ENCODE measurements at places on chromosomes 3 and 15. TPM values are rescaled to one million over a fixed set of nuclear protein-coding genes. Genes with fewer than 3 reads are reported as not detected.

The LRRK1 gene
- total RNA-seq, result 43.5 TPM

DNA sequence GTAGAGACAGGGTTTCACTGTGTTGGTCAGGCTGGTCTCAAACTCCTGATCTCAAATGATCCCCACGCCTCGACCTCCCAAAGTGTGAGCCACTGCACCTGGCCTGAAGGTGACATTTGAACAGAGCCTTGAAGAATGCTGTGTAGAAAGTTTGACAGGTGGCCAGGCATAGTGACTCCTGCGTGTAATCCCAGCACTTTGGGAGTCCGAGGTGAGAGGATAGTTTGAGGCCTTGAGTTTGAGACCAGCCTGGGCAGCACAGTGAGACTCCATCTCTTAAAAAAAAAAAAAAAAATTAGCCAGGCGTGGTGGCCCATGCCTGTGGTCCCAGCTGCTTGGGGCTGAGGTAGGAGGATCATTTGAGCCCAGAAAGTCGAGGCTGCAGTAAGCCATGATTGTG lies 1.5 kb downstream of the IQGAP1 start:
- no peaks in the 10 kb centered on the region for H3K27me3 ChIP-seq
- peaks cover 61% of the 10 kb centered on the region for H3K4me1 ChIP-seq
- no peak for DNase-seq
- peaks cover 49% of the 10 kb centered on the region for H3K36me3 ChIP-seq
- peak overlapping the region; percentile 93 for H3K4me3 ChIP-seq
- H3K27ac ChIP-seq, result peak overlapping the region; percentile 95

DNA sequence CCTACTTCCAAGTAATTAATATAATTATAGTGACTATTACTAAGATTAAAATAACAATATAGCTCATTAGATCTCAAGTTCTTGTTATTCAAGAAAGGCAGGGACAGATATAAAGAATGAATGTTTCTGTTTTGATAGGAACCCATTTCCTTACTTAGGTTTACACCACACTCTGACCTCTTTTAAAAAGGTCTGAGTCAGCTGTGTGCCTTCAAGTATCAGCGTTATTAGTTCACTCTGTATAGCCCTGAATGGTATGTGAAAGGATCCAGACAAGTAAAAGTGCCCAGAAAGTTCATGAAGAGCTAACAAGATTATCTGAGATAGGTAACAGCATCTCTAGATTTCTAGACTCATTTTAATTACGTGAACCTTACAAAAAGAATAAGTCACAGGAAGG lies 28.9 kb downstream of the PDCD10 start:
- H3K4me1 ChIP-seq, result peaks cover under 1% of the 10 kb centered on the region
- peaks cover 71% of the 10 kb centered on the region for H3K36me3 ChIP-seq
- DNase-seq, result no peak

- peaks cover 57% of the 10 kb centered on the region for H3K27me3 ChIP-seq
- no peak overlapping the region for H3K27ac ChIP-seq
- no peak overlapping the region for H3K4me3 ChIP-seq
- H3K4me1 ChIP-seq, result no peaks in the 10 kb centered on the region
These were observed 8.3 kb upstream of the POLR2M start for GRCh38 chr15:57698243-57698642.

DNA sequence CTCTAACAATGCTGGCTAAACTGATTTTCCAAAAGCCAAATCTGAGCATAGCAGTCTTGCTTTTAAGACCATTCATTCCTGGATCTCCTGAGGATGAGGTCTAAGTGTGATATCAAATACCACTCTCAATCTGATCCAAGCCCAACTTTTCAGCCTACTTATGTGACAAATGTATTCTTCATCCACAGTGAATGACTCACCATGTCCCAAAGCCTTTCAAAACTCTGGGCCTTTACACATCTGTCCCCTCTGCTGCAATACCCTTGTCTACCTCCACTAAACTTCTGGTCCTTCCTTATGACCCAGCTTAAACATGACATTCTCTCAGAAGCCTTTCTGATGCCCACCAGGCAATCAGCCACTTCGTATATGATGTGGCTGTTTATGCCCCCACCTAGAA lies 4.6 kb downstream of the ANAPC13 start:
- H3K27ac ChIP-seq, result no peak overlapping the region
- H3K36me3 ChIP-seq, result peaks cover 70% of the 10 kb centered on the region
- H3K27me3 ChIP-seq, result no peaks in the 10 kb centered on the region
- H3K4me1 ChIP-seq, result peaks cover 24% of the 10 kb centered on the region
- H3K4me3 ChIP-seq, result no peak overlapping the region
- no peak for DNase-seq

GRCh38 chr3:38916706-38917105 lies 100.7 kb upstream of the SCN10A start:
- no peak for DNase-seq
- no peaks in the 10 kb centered on the region for H3K4me1 ChIP-seq
- no peaks in the 10 kb centered on the region for H3K36me3 ChIP-seq

Data from activated B cell treated with CpG ODN at 0.5 μM for 24 hours (primary cell).